ENCODE measurements at places on chromosomes 6 and 20. TPM values are rescaled to one million over a fixed set of nuclear protein-coding genes. Genes with fewer than 3 reads are reported as not detected.

PRDM13 gene
- 0.33 TPM for total RNA-seq

FKBP1C gene
- 0.20 TPM for total RNA-seq

BPIFB4 gene
- total RNA-seq, result 0.44 TPM

DNA sequence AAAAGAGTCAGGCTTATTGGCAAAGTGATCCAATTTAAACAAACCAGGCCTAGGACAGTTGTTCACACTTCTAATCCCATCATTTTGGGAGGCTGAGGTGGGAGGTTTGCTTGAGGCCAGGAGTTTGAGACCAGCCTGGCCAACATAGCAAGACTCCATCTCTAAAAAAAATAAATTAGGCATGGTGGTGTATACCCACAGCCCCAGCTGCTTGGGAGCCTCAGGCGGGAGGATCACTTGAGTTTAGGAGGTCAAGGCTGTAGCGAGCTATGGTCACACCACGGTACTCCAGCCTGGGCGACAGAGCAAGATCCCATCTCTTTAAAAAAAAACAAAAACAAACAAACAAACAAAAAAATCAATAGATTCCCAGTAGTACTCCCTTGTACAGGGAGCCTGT, 86.8 kb downstream of the SASH1 start:
- no peak for DNase-seq

- DNase-seq, result no peak
These were observed 12.9 kb upstream of the HIVEP1 start for GRCh38 chr6:11999246-11999645.

DNA sequence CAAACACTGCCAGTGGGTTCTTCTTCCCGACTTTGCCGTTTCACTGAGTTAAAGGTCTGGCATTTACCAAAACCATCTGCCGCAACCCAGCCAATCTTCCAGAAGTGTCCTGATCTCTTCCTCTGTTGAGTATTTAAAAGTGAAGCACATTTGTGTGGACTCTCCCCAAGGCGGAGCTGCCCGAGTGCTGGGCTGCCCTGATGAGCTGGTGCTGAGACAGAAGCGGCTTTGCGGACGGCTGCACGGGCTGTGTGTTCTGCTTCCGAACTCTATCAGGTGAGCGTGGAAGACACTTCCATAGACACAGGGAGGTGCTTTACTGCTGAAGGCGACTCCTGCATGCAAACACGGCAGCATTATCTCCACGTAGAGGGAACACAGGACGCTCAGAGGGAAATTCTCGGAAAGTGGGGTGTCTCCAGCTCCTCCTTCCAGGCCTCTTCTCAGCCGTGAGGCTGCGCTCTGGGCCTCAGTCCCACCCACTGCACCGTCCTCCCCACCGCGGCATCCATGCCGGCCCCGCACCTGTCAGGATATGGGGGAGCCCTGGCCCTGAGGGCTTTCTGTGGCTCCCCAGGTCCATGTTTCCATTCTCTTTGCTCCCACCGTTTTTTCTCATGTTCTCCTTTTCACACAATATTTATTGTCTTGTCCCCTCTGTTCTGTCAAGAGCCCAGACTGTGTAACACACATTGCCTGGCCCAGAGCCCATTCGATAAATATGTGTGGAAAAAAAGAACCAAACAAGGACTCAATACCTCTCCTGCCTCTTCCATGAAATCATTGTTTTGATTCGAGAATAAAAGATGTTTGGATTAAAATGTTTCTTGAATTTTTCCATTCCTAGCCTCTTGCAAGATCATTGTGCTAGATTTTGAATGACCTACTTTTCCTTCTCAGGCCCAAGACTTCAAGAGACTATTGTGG, 205.1 kb downstream of the DLL1 start:
- DNase-seq, result no peak

DNA sequence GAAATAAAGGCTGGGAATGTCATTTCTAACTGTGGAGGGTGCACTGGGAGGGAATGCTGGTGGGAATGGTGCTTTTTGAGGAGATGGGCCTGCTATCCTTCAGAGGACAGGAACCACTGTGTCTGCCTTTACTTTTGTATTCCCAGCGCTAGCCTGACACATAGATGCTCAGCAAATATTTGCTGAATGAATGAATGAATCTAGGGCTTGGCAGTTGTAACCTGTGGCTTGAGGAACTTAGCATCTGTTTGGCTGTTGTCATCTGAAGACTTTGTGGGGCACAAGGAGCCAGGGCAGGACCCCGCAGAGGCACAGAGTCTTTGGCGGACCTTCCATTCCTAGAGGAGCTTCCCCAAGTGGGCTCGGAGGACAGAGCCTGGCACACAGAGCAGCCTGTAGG, 6.1 kb downstream of the TOX2 start:
- DNase-seq, result no peak

GRCh38 chr6:158916617-158917016, 83.4 kb downstream of the RSPH3 start:
- no peak for DNase-seq
